Stimulated activated CD4-positive, alpha-beta T cell treated with anti-CD3 and anti-CD28 coated beads, Interleukin-15, amount 100 ng/mL, for 24 hours (primary cell): ENCODE measurements at places on chromosomes 5 and 9.
A peak's percentile ranks its signal among the peaks of the same experiment; 100 is the strongest.

- DNase-seq: no peak
Measured at GRCh38 chr5:93328833-93329232, 252.2 kb downstream of the NR2F1-AS1 start.

- DNase-seq: no peak
Measured at GRCh38 chr9:129719135-129719534, 33.7 kb downstream of the PTGES start.

DNA sequence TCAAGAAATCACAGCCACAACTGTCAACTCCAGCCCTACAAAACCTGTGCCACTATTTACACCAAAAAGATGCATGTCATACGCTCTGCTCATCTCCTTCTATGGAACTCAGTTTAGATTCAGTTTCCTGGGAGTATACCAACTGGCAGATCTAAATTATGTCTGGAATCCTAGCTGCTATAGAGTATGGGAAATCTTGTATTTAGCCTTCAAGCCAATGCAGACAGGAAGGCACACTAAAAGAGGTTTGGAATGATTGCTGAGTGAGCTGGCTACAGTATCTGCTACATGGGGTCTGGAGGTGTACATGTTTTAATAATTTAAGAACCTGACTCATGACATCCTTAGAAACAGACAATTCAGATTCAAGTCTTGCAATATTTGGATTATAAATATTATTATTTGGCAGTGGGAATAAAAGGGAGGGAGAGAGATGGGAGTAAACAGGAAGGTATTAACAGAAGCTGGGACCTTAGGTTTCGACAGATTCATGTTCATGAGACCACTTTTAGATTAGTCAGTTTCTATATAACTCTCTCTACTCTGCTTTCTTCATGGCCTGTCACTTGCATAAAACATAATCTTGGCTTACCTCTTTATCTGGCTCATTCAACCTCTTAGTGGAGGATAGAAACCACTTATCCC lies 178.8 kb upstream of the HAPLN1 start:
- DNase-seq: no peak

DNA sequence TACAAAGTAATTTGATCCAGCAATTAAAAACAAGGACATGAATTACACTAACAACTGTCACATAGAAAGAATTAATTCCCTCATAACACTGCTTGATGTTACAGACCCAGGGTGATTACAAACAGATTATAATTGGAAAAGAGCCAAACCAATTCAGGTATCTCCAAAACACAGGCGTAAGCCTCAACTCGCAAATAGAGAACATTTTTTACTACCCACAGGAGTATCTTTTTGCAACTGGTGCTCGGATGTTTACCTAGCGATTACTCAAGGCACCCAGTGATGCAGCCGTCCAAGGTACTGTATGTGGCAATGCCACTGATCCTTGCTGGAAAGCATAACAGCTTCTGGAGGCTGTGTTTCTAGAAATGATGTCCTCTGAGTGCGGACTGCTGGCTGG lies 386.1 kb upstream of the KIF2A start:
- no peak for DNase-seq

DNA sequence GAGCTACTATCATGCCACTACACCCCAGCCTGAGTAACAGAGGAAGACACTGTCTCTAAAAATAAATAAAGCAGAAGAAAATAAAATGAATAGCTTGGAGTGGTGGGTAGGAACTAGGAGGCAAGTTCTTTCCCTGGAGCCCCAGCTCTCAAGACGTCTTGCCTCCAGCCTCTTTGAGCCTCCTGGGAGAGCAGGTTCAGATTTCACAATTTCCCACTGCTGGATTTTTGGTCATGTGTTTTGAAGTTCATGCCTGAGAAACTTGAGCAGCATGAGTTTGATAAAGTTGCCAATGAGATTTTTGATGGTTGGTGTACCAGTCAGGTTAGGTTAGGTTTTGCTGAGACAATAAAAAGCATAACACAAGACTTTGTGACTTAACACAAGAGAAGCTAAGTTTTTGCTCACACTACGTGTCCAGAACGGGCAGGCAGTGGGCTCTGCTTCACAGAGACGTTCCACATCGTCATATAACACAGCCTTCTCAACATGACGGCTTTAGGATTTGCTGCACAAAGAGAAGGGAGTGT lies 4.1 kb upstream of the CCDC69 start:
- DNase-seq: no peak

GRCh38 chr9:22208846-22209585 lies 199.9 kb upstream of the CDKN2B start:
- peak; percentile 30 for DNase-seq

DNA sequence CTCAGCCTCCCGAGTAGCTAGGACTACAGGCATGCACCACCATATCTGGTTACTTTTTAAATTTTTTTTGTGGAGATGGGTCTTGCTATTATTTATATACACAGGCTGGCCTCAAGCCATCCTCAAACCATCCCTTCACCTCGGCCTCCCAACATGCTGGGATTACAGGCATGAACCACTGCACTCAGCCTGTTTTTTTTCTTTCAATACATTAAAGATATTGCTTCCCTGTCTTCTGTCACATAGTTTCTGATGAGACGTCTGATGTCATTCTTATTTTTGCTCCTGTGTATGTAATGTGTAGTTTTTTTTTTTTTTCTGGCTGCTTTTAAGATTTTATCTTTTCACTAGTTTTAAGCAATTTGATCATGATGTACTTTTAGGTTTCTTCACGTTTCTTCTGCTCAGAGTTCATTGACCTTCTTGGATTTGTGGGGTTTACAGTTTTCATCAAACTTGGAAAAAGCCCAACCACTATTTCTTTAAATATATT lies 11.4 kb upstream of the RGS3 start:
- no peak for DNase-seq

DNA sequence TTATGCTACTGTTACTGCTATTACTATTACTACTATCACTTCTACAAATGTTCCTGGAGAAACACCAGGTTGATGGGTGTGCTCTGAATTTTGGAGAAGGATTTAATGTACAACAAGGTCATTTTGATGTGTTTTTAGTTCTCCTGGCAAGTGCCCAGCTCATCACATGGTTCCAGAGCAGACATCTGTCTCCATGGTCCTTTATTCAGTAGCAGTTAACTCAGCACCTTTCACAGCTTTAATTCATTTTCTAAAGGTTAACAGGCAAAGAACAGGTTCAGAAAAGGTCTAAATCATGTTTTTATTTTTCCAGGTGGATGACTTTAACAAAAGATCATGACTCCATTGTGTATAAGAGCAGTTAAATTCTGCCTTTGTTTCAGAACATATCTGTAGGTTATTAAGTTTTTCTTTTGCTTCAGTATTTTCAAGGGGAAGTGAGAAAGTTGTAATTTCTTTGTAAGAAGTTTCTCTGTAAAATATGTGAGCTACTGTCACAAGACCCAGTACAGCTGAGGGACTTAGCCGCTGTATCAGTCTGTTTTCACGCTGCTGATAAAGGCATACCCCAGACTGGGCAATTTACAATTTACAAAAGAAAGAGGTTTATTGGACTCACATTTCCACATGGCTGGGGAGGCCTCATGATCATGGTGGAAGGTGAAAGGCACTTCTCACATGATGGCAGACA lies 41.9 kb downstream of the MTRR start:
- DNase-seq: no peak

GRCh38 chr5:76403766-76404222 lies 709 bp downstream of the IQGAP2 start:
- DNase-seq: peak; percentile 73

DNA sequence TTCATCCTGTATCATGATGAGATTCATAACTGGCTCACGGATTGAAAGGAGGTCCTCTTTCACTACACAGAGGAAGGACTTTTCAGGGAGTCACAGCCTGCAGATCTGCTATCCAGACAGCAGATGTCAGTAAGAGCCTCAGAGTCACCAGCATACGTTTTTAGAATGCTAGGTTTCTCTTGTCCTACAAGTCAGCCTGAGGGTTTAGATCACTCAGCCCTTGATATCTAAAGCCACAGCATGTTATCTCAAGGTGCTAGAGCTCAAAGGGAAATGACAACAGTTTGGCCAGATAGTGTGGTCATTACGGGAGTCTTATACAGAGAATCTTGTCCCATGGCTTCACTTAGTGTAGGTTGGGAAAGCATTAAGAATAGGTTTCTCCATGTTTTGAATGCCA lies 30.9 kb upstream of the SLC46A2 start:
- no peak for DNase-seq

DNA sequence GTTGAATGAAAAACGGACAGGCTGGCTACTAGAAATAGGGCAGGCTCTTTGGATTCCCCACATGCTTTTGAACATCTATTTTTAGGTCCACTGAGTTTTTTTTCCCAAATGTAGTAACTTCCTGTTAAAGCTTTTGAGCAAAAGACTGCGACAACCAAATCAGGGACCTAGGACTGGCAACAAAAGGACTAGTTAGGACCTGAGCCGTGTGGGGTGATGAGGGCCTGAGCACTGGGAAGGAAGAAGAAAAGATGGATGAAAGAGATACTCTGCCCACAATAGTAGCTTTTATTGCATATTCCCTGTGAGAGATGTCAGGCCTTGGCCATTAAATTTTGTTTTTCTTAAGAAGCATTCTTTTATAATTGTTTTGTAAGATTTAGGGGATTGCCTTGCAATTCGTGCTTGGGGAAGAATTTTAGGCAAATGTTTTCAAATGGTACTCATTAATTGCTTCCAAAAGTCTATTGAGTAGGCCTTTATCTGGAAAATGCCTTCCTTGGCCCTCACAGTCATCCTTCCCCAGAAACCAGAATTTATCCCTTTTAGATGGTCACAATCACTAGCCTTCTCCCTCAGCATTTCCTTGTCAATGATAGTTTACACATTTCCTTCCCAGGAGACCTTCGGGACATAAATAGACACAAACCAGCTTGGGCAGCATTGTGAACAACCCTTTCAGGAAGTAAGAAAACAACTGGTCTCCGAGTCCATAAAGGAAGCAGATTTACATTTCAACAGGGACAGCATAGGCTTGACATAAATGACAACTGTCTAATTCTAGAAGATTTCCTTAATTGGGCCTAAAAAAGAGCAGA lies 166.5 kb downstream of the RMI1 start:
- DNase-seq: no peak

DNA sequence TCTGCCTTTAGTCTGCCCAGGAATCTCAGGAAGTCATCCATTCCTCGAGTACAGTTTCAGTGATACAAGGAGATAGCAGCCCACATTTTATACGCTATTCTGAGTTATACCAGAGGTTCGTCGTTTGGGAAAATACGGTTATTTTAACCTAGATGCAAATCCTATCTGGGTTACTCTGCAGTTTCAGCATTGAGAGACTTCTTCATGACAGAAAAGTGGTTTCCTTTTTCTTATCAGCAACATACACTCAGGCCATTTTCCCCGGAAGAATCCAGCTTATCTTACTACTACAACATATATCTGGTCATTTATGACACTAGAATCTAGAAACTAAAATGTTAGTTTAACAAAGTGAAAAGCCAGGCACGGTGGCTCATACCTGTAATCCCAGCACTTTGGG lies 83.4 kb upstream of the IQGAP2 start:
- no peak for DNase-seq

GRCh38 chr9:105194234-105194633 lies 50.2 kb upstream of the SLC44A1 start:
- no peak for DNase-seq

DNA sequence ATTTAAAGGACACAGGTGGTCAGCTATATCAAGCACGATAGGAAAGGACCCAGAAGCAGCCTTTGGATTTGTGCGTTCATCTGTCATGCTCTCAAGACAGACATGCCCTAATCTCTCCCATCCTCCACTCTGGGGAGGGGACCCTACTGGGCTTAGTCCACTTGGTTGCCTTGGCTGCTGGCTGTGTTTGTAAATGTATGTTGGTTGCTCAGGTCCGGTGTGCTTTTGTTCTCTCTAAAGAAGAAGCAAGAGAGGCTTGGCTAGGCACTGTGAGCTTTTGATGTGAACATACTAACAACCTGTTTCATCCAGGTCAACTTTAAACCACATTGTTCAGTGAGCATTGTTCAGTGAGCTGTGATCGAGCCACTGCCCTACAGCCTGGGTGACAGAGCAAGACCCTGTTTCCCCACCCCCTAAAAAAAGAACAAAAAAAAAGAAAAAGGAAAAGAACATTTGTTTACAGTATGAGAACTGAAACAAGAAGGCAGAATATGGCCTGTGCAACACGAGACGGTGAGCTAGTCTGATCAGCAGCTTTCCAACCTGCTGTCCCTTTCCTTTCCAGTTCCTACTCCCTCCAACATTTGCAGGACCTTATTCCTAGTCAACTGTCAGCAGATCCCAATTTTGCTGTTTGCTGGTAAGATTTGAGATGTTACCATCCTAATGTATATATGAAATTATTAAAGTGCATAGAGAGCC lies 228.3 kb downstream of the ARHGAP26 start:
- DNase-seq: no peak

DNA sequence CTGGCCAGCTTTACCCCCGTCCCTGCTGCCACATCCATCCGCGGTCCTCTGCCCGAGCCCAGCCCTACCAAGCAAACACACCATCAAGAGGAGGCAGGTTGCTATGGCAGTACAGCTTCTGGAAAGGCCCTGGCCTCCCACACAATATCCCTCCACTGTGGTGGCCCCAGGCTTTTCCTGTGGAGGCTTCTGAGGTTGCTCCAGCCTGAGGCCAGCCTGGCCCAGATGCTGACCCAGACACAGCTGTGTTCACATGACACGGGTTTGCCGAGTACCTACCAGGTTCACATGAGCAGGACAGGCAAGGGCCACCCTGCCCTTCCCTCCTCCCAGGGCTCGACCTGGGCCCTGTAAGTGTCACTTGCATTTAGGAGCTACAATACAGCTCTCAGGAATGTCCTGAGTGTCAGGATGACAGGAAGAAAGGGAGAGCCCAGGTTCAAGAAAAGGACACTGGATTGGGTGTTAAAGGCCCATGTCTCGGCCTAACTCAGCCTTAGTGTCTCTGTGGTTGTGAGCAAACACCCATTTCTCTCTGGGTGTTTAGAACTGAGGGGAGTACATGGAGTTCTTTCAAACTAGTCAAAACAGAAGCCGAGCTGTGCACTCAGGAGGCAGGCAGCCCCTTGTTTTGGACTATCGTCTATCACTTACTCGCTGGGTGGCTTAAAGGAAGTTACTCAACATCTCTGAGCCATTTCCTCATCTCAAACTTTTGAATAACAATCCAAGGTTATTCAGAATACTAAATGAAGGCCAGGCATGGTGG lies 40.2 kb downstream of the NAIF1 start:
- DNase-seq: peak; percentile 65

GRCh38 chr9:98410185-98410697 lies 154.8 kb upstream of the TBC1D2 start:
- DNase-seq: no peak

GRCh38 chr9:557601-558201 lies 283.8 kb upstream of the DMRT1 start:
- DNase-seq: no peak

DNA sequence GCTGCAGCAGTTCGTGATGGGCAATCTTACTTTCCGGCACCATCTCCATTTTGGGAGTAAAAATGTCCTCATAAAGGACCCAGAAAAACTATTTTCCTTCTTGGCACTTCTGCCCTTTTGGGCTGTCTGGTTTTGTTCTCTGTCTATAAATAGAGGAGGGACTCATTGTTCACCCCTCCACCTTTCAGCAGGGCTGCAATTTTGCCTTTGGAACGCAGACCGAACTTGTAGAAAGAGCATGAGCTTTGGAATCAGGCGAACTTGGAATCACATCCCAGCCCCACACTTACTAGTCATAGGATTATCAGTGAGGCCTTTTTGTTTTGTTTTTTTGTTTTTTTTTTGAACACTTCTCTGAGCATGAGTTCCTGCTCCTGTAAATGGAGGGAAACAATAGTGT lies 178.1 kb upstream of the IL12B start:
- DNase-seq: no peak

GRCh38 chr5:40678460-40679147 lies 1.1 kb upstream of the PTGER4 start:
- no peak for DNase-seq

GRCh38 chr5:78501411-78502352 lies 141.3 kb downstream of the SCAMP1 start:
- no peak for DNase-seq
